Transverse colon (tissue), 4 donors: ENCODE measurements at places on chromosomes 7 and 10. TPM values are rescaled to one million over a fixed set of nuclear protein-coding genes. Genes with fewer than 3 reads are reported as not detected.

TMEM270 gene
- total RNA-seq = not detected

GRCh38 chr10:99698504-99699080 lies 33.3 kb downstream of the COX15 start:
- no peak overlapping the region for H3K4me3 ChIP-seq
- H3K27me3 ChIP-seq = no peaks in the 10 kb centered on the region
- no peaks in the 10 kb centered on the region for H3K4me1 ChIP-seq
- DNase-seq = no peak
- no peaks in the 10 kb centered on the region for H3K36me3 ChIP-seq
- no peak overlapping the region for H3K27ac ChIP-seq

GRCh38 chr7:132817949-132818348 lies 241.7 kb upstream of the PLXNA4 start:
- H3K4me1 ChIP-seq = no peaks in the 10 kb centered on the region
- H3K27ac ChIP-seq = no peak overlapping the region
- no peak for DNase-seq
- H3K27me3 ChIP-seq = no peaks in the 10 kb centered on the region

GRCh38 chr7:153567426-153567825 lies 484.8 kb upstream of the DPP6 start:
- no peaks in the 10 kb centered on the region for H3K36me3 ChIP-seq
- peaks cover 3% of the 10 kb centered on the region for H3K4me1 ChIP-seq
- no peak overlapping the region for H3K27ac ChIP-seq
- no peaks in the 10 kb centered on the region for H3K27me3 ChIP-seq
